ENCODE measurements at places on chromosomes 13 and 19.
A peak's percentile ranks its signal among the peaks of the same experiment; 100 is the strongest.

DNA sequence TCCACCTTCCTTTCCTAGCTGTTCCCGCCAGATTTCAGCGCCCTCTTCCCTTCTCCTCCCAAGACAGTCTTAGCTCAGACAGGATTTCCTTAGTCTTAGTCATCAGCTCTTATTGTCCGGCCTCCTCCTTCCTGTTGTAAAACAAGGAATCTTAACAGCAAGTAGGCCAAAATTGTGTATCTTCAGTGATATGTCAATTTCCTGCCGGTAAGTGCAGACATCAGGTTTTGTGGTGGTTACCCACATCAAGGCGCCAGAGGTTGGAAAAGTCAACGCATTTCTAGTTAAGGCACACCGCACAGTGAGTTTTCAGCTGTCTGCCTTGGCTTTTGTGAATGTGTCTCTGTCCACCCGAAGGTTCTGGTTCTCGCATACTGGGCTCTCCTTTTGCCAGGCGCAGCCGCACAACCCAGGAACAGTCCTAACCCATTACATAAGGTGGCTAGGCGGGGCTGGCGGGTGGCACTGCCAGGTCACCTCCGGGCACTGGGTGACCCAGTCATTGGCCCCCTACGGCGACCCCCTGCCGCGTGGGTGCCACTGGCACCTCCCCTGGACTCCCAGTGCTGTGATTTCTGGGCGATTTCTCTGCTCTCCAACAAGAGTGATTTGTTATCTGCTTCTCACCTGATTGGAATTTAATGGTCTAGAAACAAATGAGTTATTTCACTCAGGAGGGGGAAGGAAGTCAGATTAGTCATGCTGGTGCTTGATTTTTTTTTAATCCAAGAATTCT, 12.9 kb downstream of the COL4A2 start:
- no peak for DNase-seq

DNA sequence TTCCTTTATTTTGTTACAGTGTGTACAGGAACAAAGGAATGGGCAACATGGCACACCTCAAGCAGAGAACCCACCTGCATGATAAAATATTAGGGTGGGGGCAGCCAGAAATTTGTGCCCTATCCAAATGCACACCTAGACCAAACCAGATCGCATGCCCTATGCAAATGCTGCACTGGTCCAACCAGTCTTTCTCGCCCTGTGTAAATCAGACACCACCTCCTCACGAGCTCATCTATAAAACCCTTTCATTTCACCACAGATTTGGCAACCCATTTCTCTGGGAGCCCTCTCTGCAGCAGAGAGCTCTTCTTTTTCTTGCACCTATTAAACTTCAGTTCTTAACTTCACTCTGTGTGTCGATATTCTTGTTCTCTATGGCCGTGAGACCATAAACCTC, 1559.2 kb downstream of the SLITRK1 start:
- DNase-seq, result no peak

GRCh38 chr13:26112843-26113242, 61.0 kb upstream of the SHISA2 start:
- DNase-seq, result no peak

DNA sequence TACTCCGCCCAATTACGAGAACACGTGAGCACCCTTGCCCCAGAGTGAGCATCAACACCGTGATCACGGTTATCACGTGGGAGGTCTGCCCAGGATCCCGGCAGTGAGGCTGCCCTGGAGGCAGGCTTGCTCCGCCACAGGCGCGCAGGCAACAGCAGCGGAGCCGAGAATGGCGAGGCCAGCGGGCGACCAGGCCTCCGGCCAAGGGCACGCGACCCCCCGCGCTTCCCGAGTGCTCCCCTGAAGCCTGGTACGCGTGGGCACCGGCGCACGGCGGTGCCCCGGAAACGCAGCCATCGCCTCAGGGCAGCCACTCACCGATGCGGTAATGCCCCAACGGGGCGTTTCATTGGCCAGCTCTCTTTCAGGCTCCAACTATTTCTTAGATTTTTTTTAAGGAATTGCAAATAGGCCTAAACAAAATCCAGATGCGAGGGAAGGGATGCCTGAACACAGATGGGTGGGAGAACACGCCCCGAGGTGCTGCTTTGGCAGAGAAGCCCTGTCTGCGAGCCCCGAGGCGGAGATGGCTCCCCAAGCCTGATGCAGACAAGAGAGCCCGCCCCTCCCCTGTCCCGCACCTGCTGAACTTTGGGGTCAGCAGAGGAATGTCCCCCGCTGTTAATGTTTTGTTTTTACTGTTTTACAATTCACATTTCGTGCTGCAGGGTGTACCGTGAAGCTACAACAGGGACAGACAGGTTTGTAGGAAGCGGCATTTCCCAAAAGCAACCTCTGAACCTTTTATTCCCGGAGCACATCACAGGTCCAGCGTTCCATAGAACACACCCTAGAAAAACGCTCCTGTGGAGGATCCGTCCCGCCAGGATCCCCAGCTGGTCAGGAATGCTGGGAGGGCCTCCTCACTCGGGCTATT, 132.7 kb downstream of the ZDHHC20 start:
- DNase-seq, result no peak

GRCh38 chr13:27712421-27712820, 79.9 kb upstream of the GSX1 start:
- DNase-seq, result no peak

- DNase-seq, result no peak
These were observed at the start of gene LRRC8E for GRCh38 chr19:7888145-7888825. LRRC8E (plus strand) TSS chr19:7888510; CDS start chr19:7895604, 7,094 bp downstream.

DNA sequence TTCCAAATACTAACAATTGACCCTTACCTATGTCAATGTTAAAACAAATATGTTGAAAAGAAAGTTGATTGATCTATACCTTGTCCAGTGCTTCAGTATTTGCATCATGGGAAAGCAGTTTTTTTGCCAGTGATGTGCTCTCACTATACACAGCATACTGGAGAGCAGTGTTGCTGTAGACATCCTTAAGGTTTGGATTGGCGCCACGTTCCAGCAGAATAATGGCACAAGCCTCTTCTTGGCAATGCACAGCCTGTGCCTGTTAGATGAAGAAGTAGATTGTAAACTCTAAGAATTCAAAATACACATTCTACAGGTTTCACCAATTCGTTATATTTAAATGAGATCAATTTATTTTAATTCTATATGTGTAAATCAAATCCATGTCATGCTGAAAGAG, 43.9 kb upstream of the C1QTNF9B start:
- no peak for DNase-seq

DNA sequence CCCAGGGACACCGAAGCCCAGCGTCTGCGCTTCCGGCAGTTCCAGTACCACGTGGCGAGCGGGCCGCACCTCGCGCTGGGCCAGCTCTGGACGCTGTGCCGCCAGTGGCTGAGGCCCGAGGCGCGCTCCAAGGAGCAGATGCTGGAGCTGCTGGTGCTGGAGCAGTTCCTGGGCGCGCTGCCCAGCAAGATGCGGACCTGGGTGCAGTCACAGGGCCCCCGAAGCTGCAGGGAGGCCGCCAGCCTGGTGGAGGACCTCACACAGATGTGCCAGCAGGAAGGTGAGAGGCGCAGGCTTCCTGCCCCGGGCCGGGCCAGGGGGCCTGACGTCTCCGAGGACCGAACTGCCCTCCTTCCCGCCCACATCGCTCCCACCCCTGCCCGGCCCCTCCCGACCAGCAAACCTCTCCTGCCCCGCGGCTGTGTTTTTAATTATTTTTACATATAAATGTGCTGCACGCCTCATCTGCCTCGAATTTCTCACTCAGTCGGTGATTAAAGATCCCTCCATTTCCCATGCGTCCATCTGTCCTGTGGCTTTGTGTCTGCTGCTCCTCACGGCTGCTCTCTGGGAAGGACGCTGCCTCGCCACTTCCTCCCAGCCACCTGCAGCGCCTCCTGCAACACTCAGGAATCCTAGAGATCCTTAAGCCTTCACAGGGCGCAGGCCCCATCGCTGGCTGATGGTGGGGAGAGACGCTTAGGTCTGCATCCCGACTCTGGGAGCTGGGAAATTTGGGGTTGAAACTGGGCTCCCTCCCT, 4.3 kb downstream of the ZSCAN1 start:
- DNase-seq, result no peak

- no peak for DNase-seq
These were observed 39.5 kb downstream of the PCCA start for GRCh38 chr13:100128373-100128772.

DNA sequence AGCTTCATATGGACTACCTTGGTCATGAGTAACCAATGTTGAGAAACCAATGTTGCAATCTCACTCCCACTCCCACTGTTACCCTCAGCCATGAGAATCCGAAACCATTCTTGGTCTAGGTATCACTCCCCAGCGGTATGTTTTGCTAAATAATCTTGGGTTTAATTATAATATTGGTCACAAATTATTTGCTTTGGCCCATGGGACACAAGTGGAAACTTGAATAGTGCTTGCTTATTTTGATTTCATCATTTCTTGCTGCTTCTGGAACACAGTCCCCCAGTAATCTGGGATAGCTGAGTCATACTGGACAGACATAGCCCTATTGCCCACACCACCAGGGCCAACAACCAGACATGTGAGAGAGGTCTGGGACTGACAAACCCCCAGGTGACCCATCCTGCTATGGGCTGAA, 171.6 kb upstream of the IPO5 start:
- DNase-seq, result no peak

DNA sequence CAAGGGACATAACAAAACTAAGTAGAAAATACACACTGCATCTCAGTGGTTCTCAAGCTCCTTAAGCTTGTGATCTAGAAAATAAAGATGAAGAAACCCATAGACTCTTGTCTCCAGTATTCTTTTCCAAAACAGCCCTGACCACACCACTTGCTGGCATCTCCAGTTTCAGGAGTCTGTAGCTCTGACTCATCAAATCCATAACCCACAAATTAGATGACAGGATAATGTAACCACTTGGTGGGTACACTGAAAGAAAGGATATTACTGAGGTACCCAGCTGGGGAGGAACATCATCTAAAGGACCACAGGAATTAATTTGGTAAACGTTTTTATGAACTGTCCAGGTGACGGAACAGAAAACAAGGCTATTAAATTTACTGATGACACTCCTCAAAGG, 214.7 kb downstream of the VWA8 start:
- peak; percentile 2 for DNase-seq

- no peak for DNase-seq
These were observed 5.3 kb downstream of the PODNL1 start for GRCh38 chr19:13932911-13933393.

DNA sequence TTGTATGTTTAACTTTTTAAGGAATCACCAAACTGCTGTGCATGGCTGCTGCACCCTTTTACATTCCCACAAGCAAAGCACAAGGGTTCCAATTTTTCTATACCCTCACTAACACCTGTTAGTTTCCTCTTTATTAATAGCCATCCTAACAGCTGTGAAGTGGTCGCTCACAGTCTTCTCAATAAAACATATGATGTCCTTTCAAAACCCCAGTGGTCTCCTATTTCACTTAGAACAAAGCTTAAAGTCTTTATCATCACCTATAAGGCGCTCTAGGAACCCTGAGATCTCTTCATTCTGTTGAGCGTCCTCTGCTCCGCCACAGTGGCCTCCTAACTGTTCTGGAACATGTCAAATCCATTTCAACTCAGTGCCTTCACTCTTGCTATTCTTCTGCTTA, 400.5 kb downstream of the KLF12 start:
- no peak for DNase-seq

DNA sequence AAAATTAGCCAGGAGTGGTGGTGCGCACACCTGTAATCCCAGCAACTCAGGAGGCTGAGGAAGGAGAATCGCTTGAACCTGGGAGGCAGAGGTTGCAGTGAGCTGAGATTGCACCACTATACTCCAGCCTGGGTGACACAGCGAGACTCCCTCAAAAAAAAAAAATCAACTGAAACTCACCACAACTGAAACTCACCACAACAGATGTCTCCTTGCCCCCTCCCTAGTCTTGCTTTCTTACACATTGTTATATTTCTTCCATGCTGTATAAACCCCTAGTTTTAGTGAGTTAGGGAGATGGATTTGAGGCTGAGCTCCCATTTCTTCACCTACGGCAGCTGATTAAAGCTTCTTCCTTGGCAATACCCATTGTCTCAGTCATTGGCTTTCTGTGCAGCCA, 3.3 kb downstream of the ZIM3 start:
- DNase-seq, result no peak

DNA sequence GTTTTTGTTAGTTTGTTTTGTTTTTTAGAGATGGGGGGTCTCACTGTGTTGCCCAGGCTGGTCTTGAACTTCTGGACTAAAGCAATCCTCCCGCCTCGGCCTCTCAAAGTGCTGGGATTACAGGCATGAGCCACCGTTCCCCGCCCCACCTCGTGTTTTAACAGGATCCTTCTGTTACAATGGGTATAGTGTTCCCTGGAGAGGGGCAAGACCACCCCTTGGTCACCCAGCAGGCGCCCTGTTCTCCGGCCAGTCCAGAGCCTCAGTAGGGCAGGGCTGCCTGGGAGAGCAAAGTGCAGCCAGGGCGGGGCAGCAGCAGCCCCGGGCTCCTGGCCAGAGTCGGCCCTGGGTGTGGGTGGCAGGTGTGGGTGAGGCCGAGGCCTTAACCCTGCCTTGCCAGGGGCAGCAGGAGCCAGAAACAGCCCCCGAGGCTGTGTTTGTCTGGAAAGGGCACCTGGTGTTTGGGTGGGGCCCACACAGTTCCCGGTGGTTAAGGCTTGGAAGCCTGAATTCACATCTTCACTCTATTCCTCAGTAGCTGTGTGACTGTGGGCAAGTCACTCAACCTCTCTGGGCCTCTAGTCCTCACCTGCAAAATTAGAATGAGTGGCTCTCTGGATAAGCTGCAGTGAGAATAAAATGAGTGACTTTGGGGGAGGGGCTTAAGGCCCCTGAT, 7.2 kb downstream of the VASP start:
- DNase-seq, result no peak

- DNase-seq, result no peak
These were observed 9.2 kb upstream of the EDDM13 start for GRCh38 chr19:56263319-56263718.

Measured in epithelial cell of prostate (primary cell).